ENCODE measurements at places on chromosomes 4 and X.

- no peak for DNase-seq
Measured at GRCh38 chr4:6369035-6369434, 99.4 kb downstream of the WFS1 start.

- no peak for DNase-seq
Measured at GRCh38 chr4:4614925-4615678, 73.3 kb upstream of the STX18 start.

- no peak for DNase-seq
Measured at GRCh38 chr4:174217273-174218126, 66.0 kb downstream of the FBXO8 start.

DNA sequence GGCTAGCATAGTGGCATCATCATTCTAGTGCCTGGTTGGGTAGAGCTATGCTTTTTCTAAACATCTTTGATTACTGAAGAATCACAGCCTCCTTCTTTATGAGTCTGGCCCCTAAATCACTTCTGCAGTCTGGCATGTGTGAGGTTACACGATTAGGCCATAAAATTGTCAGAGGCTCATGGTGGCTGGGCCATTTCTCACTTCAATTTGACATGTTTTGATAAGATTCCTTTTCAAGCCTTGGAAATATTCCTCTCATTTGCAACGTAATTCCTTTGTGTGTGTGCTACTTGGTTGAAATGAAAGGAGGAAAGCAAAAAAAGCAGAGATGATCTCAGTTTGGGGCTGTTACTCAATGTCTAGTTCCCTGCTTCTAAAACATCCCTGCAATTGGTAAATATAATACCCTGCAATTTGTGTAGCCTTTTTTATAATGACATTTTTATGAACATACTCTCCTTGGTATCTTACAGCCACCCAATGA lies 6.2 kb downstream of the CCKAR start:
- DNase-seq, result no peak

DNA sequence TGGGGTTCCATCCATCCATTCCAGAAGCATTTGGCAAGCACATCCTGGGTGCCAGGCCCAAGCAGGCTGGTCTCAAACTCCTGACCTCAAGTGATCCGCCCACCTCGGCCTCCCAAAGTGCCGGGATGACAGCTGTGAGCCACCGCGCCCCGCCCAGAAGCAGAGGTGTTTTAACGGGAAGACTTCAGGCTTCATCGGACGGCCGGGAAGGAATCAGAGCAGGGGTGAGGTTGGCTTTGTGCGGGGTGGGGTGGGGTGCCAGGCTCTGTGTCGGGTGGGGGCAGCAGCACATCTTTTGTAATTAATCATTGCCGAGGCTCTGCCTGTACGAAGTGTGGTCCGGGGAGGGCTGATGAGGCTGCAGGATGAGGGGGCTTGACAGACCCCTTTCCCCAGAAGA lies 5.1 kb upstream of the SLC25A6 start:
- no peak for DNase-seq

- no peak for DNase-seq
Measured at GRCh38 chr4:95155759-95156451, 392.9 kb downstream of the UNC5C start.

DNA sequence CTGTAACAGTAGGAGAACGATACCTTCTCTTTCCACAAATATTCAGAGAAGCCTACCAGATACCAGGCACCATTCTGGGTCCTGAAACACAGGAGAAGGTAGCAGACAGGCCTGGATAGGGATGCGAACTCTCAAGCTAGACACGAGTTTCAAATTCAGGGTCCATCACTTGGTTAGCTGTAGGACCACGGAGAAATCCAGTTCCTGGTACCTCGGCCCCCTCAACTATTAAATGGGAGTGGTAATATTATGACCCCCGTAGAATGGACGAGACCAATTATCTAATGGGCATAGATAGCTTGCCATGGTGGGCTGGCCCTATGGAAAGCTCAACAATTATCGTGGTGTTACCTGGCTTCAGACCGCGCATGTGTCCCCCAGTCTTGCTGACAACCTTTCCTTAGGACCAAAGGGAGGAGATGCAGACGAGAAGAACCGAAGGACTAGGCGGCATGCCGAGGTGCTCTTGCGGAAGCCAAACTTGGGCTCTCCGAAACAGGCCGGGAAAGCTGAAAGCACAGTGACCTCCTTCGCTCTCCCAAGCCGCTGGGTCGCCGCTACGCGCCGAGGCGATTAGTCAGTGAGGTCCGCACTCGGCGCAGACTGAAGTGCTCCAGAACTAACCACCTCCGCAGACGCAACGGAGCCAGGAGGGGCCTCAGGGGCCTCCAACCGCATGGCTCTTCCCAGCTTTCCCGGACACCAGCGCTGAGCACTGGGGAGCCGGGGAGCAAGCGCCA lies 19.6 kb downstream of the NKX3-2 start:
- no peak for DNase-seq

DNA sequence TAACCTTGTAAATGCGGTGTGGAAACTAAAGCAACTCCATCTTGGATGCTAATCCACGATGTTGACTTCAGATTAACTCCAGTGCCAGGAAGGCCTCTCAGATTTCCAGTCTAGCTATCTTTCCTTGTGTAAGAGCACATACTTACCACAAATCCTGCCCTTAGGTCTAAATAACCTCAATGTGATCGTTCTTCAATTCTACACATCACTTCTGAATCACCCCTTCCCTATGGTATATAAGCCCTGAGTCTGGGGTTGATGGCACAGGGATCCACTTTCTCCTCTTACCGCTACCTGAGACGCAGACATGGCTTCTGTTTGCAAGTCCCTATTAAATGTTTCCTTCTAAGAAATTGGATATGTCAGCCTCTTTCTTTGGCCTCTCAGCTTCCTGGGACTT lies 17.5 kb upstream of the ZNF41 start:
- DNase-seq, result no peak

- DNase-seq, result no peak
Measured at GRCh38 chrX:12570859-12571501, 220.2 kb upstream of the PRPS2 start.

- DNase-seq, result no peak
Measured at GRCh38 chrX:87728459-87728858, 210.9 kb downstream of the KLHL4 start.

DNA sequence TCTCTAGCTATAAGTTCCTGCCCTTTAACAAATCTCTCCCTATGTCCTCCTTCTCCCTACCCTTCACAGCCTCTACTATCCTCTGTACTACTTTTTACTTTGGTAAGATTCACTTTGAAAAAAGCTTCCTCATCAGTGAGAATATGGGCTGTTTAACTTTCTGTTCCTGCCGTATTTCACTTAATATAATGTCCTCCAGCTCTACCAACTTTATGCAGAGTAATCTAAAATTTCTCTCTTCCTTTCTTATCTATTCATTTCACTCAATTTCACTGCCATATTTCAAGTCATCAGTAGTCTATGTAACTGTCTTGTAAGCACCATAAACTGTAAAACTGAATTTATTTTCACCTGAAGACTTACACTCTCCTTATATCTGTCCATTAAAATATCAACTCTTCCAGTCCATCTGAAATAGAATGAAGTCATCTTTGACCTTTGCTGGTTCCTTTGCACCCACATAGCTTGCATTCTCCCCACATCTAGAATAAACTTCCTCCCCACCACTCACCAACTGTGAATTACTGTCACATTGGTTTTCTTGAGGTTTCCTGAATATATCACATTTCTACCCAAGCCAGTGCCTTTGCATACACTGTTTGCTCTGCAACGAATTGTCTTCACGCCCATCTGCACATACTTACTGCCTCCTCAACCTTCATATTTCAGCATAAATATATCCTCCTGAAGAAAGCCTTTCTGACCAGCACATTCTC lies 54.6 kb downstream of the ARAP2 start:
- DNase-seq, result peak; percentile 54

DNA sequence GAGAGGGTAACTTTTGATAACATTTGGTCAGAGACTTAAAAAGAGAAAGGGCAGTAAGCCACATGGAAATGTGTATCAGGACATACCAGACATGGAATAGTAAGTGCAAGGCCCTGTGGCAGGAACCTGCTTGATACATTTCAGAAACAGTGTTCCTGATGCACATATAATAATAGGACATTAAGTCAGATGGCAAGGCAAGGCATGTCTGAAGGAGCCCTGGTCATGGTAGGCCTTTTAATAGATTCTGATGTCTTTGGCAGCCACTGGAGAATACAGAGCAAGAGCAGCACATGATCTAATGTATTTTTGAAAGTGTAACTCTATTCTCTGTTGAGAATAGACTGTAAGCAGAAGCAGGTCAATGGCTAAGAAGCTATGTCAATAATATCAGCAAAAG lies 279.7 kb downstream of the CAMK2D start:
- no peak for DNase-seq

GRCh38 chr4:108626056-108626455 lies 5.7 kb downstream of the RPL34 start:
- DNase-seq, result no peak

DNA sequence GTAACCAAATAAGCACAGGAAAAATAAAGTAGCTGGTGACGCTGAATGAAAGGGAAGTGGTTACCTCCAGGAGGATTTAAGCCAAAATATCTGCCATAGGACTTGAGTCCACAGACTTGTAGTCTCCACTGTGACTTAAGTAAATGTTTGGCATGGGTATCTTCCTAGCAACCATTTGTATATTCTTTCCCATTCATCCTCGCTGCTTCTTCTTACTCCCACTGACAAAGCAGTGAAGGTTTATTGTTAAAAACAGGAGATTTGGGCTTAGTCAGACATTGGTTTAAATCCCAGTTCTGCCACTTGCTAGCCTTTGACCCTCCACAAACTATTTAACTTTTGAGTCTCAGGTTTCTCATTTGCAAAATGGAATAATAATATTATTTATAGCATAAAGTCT lies 22.3 kb downstream of the COL4A6 start:
- no peak for DNase-seq

- DNase-seq, result no peak
Measured at GRCh38 chrX:113935518-113935917, 648.4 kb upstream of the HTR2C start.

DNA sequence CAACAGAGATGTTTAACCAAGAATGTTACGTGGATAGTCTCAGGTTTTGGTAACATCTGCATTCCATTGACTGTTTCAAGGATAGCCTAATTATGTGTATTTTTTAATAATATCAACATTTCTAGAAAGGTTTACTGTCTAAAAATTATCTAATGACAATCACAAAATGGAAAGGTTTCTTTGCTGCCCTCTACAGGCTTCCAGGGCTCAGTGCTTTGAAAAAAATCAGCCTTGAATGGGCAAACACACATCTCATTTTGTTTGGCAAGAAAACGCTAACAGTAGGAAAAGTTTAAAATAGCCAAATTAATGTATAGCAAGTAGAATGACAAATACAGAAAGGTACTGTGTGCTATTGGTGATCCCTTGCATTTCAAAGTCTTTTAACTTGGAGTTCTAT lies 223.4 kb upstream of the PRPS2 start:
- no peak for DNase-seq

- no peak for DNase-seq
Measured at GRCh38 chr4:114577386-114577785, 21.2 kb upstream of the UGT8 start.

DNA sequence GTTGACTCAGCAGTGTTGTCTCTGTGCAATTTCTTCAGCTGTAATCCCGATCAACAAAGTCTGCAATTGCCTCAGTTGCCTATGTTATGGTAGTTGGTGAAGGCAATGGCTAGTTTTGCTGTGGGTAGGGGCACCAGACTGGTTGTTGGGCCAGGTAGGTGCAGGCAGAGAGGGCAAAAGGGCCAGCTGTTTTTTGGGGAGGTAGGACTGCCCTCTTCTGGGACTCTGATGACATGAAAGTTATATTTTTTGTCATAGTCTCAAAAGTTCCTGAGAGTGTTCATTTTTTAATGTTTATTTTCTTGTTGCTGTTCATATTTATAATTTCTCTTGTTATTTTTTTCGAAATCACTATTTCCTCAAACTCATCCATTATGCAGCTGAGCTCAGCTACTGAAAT lies 25.1 kb downstream of the DCAF12L2 start:
- no peak for DNase-seq

DNA sequence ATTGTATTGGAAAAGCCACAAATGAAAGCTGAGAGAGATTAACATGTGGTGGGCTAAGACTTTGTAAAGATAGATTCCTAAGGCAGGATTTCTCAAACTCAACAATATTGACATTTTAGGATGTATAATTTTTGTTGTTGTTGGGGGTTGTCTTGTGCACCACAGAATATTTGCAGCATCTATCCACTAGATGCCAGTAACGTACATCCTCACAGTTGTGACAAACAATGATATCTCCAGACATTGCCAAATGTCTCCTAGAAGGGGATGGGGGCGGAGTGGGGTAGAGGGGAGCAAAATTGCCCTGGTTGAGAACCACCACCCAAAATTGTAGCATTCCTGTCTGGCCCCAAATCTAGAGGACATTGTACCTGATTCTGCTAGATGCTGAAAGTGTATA lies 14.7 kb upstream of the CBR4 start:
- no peak for DNase-seq

DNA sequence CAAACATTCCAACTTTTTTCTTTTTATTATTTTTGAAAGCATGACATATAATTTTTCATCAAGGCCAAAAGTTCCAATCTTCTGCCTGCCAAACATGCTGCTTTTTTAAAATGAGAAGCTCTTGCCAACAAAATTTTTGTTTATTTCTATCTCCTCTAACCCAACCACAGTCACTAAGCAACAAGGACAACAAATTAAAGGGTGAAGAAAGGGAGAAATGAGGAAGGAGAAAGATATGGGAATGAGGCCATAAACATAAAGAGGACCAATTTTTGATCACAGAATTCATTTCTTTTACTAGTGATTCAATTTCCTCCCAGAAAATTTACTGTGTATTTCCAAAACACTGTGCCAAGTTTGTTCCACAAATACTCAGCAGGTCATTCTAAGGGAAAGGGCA lies 537.0 kb upstream of the DIAPH2 start:
- DNase-seq, result no peak

- no peak for DNase-seq
Measured at GRCh38 chr4:8000721-8001491, 61.2 kb upstream of the AFAP1 start.

GRCh38 chrX:37860721-37861120 lies 13.3 kb upstream of the DYNLT3 start:
- no peak for DNase-seq

GRCh38 chrX:128106630-128107029 lies 54.4 kb upstream of the ACTRT1 start:
- DNase-seq, result no peak

DNA sequence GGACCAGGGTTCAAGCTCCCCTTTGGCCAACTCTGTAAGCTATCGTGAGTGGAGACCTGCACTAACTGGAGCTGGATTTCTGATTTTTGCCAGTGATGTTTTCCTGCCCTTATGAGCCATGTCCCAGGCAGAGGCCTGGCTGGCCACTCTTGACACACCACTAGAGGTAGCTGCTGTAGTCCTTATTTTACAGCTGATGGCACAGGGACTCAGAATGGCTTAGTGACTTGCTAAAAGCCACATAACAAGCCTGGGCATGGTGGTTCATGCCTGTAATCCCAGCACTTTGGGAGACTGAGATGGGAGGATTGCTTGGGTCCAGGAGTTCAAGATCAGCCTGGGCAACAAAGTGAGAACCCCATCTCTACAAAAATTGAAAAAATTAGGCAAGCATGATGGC lies 33.4 kb downstream of the CYTL1 start:
- DNase-seq, result no peak

Measured in CD4-positive, alpha-beta T cell treated with Interleukin-1 beta for 1 hour (primary cell).